ENCODE measurements at places on chromosomes 4 and X.

DNA sequence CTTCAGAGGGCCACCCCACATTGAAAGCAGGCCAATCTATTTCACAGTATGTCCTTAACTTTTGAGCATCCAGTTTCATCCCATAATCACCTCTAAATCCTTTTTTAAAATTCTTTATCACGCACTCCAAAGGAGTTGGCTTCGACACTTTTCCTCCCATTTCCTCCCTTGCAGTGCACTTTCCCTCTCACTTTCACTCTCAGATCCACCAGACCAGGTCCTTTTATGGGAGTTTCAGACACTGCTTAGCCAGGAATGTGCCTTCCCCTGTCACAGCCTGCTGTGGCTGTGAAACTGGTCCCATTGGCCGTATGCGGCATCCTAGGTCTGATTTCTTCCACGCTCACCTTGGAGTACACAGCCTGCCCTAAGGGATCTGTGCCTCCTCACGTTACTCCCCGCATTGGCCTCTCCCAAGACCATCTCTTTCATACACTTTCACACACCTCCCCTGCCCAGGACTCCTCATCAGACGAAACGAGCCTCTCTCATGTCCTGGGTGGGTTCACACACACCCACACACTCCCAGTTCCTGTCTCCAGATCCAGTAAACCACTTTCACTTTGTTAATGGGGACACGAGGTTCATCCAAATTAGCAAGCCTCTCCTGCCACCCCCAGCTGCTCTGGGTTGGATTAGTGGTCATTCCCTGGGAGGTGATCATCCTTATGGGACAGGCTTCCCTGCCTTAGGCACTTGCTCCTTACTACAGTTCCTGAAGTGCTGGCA is 10.0 kb upstream of the RHOXF2B start:
- DNase-seq: peak; percentile 42

DNA sequence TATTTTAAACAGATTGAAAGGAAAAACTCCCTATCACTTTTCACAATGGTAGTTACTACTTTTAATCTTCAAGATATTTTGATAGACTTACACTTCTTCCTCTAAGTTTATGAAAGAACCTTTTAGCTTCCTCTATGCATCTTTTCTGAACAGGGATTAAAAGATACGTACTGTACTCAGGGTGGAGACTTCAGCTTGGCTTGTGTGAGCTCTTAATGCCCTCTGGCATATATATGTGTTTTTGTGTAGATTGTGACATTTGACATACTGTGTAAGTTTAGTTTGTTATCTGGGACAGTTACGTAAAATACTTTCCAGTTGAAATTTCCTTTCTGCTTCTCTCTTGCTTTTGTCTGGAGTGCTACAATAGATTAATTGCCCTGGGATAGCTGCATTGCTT is 109.3 kb upstream of the NUDT6 start:
- no peak for DNase-seq

DNA sequence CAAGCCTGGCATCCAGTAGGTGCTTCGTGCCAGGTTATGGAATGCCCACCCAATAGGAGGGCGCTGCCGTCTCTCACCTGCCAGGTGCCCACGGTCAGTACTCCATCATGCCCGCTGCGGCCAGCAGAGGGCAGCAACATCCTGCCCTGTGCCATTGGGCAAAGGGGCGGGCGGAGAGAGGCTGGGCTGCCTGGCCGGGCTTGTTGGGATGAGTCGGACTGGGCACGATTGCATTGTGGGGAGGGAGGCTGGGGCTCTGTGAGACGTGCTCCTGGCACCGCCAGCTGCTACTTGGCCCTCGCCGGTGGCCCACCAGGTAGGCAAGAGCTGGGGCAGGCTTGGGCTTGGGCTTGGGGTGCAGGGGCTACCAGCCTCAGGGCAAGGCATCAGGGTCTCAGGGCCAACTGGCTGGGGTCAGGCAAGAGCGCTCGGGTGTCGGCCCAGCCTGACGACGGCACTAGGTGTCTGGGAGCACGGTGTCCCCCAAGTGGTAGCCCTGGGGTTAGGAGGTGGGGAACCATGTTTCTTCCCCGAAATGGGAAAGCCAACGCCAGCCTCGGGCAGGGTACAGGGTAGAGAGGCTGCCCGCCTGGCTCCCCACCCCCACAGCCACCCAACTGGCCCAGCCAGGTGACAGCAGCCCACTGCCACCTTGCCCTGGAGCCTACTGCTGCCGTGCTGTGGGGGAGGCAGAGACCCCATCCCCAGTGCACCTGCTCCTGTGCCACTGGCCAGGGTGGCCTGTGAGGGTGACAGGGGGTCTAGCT is at the start of gene PLXNB3:
Gene PLXNB3 (plus strand): TSS at position 261 of the 767 bp plus-strand sequence. CDS start 1,287 bp downstream, outside the sequence.
- DNase-seq: peak; percentile 93

DNA sequence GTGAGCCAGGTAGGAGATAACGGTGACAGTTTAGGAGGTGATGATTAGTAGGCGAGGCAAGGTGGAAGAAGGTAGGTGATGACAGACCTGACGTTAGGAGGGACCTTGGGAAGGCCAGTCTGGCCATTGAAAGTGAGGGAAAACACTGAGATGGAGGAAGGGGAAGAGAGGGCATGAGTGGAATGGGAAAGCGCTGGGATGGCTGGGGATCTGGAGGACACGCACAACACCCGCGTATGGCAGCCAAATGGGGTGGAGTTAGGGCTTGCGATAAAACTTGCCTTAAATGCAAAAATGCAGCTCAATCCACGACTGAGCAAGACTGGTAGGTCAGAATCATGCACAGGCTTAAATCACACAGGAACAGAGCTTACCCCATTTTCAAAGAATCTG is 605 bp upstream of the CDKL2 start:
- DNase-seq: no peak

DNA sequence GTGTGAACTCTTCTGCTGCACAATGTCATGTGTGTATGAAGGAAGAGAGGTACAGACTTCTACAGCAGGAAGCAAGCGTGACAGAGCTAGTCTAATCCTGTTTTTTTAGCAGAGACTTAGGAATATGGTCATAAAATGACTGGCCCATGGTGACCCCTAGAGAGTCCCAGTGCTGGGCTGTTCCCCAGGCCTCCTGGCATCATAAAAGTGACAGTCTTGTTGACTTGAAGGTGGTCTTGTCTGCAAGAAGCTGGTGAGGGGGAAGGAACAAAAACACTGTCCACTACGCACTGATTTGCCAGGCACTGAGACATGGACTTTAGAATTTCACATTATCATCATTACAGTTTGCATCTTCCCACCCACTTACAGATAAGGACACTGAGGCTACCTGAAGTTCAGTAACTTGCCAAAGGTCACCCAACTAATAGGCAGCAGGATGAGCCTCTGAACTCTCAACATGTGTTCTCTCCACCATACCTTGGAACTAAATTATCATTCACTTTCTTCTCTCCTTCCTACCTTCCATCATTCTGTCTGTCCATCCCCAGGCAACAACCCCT is 63.0 kb downstream of the HADH start:
- DNase-seq: no peak

GRCh38 chr4:153850533-153851280 is 61.8 kb upstream of the SFRP2 start:
- DNase-seq: no peak

DNA sequence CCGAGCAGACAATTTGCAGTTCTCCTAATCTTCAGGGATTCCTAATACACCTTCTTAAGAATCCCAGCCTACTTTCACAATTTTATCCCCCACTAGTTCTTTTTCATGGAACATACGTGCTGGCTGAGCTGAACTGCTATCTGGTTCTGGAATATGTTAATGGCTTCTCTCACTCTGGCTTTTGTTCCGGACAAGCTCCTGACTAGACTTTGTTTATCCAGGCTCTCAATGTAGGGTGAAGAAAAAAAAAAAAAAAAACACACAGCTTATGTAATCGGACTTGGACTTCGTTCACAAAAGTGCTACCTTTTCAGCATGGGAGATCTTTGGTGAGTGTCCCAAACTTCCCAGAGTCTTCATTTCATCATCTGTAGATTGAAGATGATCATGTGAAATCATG is 555.4 kb upstream of the CPEB2 start:
- no peak for DNase-seq

DNA sequence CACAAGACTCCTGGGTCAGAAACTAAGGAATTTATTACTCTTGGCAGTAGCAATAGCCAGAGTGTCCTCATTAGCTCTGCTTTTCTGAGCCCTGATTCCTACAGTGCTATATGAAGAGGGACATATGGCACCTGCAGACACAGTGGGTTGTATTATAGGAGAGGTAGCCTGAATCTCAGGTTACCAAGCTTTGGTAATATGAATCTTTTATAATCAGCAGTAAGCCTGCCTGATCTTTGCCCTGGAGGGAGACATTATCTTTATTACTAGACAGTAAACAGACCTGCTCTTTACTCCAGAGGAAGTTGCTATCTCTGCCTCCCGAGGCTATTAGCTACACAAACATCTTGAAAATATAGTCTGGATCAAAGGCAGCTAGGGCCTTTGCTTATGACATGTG is 62.5 kb upstream of the HOPX start:
- DNase-seq: no peak

DNA sequence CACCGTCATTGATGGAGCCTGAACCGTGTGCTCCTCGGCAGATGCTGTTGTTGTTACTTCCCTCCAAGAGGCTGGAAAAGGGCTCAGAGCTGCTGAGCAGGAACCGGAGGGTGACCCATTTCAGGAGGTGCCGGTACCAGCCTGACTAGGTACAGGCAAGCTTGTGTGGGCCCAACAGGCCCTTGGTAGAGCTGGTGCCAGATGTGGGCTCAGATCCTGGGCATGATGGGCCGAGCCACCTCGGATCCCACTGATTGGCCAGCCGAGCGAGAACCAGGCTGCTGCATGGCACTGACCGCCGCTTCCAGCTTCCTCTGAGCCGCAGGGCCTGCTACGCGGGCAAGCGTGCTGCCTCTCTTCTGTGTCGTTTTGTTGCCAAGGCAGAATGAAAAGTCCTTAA is 33.7 kb downstream of the NOP14 start:
- no peak for DNase-seq

DNA sequence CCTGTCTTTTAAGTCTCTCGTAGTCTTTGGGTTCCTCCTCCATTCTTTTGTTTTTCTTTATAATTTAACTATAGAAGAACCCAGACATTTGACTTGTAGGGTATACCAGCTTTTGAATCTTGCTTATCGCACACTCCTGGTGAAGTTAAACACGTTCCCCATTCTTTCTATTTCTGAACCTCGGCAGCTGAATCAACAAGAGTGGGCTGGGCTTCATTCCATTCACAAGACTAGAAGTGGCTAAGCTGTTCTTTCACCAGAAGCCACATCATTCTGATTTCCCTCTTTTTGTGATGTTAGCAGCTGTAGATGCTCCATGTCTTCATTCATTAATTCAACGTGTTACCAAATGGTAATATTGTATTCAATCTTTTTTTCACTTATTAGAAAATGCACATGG is 167.9 kb downstream of the CORIN start:
- no peak for DNase-seq

DNA sequence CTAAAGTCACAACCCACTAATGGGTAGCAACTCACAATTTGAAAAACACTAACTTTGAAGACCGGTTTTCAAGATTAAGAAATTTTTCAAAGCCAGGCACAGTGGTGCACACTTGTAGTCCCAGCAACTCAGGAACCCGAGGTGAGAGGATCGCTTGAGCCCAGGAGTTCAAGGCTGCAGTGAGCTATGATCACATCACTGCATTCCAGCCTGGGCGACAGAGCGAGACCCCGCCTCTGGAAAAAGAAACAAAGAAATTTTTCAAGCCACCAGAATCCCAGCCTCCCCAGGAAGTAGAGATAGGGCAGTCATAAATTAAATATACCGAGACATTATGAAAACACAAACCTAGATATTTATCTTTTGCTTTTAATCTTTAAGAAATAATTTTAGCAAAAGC is 13.0 kb downstream of the SMARCA1 start:
- DNase-seq: no peak

DNA sequence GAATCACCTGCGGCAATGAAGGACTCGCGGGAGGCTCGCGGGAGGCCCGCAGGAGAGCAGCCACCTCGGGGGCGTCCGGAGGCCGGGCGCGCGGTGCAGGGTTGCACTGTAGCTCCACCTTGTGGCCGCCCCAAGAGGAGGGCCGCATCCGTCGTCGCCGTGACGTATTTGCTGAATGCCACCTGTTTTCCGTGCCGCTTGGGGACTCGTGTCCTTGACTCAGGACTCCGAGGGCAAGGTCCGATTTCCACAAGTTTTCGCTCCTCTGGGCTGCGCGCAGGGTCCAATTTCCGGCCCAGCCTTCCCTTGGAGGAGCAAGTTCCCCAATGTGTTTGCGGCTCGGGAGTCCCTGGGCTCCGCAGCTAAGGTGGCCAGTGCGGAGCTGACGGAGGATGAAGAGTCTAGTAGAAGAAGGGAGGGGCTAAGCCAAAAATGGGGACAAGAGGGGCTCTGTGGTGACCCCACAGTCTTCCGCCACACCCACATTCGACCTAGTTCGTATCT is 10.7 kb upstream of the DLG3 start:
- peak; percentile 90 for DNase-seq

DNA sequence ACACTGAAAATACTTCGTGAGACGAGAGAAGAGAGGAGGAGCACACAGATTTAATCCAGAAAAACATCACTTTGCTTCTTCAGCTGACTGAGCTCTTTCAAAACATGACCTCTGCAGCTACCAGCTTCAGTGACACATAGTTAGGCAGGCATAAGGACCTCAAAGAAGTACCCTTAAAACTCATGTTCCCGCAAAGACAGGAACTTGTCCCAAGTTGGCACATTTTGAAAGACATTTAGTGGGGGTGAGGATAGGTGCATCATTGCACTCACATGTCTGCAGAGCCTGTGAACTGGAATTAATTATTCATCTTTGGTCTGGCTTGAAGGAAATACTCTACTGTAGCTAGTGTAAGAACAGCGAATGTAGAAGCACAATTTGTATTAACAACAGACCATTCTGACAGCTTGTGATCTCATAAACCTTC is 221.8 kb downstream of the MGST2 start:
- no peak for DNase-seq

DNA sequence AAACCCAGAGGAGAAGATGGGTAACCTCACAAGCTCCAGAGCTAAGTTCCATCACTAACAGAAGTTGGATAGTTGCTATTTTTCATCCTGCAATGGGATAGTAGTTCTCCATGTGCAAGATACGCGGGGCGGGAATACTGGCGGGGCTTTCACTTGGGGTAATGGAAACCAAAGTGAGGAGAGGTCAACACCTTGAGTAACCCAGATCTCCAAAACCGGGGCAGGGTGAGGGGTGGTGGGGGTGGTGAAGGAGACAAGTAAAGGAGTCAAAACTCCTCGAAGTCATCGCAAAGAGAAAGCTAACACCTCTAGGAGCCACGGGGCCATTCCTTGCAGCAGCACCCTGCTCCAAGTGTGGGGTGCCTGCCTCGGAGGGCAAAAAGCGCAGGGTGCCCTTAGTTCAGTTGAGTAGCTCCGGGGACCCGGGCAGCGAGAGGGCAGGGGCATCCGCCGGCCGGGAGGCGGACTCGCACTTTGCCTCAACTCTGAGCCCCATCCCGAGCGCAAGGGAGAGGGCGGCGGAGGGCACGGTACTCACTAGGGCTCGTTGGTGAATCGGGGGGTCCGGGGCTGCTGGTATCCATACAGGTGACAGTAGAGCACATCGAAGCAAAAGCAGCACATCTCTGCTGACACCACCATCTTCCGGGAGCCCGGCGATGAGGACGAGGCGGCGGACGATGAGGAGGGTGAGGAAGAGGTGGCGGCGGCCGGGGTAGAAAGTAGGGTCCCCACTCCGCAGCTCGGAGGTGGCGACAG is 645 bp downstream of the AMMECR1 start:
- DNase-seq: peak; percentile 69

Measured in endodermal cell (in vitro differentiated cells).